T-helper 2 cell treated with Interferon-gamma antibody and Interleukin-4, amounts not matched to agents 100 ng/mL and 5 ng/mL, for 36 hours (primary cell): ENCODE measurements at places on chromosomes 3 and 15. TPM values are rescaled to one million over a fixed set of nuclear protein-coding genes. Genes with fewer than 3 reads are reported as not detected.

The AADACL2 gene
- not detected in 2 replicates for total RNA-seq

The B3GALNT1 gene
- total RNA-seq: 1.2 and 2.6 TPM in 2 replicates

The SYNPR gene
- total RNA-seq: not detected in 2 replicates

The ZNF502 gene
- 0.59 and 0.68 TPM in 2 replicates for total RNA-seq

The MYO5A gene
- 30.8 and 31.4 TPM in 2 replicates for total RNA-seq

The ZIC1 gene
- total RNA-seq: not detected in 2 replicates

The FBXO40 gene
- total RNA-seq: not detected in 2 replicates

The SKOR1 gene
- total RNA-seq: 0.18 and 0.30 TPM in 2 replicates

The C2CD4A gene
- total RNA-seq: not detected in 2 replicates

The WDR5B gene
- total RNA-seq: 5.0 TPM in 2 replicates

The DYNC1LI1 gene
- total RNA-seq: 29.1 and 30.5 TPM in 2 replicates
